ENCODE measurements at places on chromosomes 12 and 14. TPM values are rescaled to one million over a fixed set of nuclear protein-coding genes. Genes with fewer than 3 reads are reported as not detected.
A peak's percentile ranks its signal among the peaks of the same experiment; 100 is the strongest.

Gene FAM90A1
- total RNA-seq: not detected

DNA sequence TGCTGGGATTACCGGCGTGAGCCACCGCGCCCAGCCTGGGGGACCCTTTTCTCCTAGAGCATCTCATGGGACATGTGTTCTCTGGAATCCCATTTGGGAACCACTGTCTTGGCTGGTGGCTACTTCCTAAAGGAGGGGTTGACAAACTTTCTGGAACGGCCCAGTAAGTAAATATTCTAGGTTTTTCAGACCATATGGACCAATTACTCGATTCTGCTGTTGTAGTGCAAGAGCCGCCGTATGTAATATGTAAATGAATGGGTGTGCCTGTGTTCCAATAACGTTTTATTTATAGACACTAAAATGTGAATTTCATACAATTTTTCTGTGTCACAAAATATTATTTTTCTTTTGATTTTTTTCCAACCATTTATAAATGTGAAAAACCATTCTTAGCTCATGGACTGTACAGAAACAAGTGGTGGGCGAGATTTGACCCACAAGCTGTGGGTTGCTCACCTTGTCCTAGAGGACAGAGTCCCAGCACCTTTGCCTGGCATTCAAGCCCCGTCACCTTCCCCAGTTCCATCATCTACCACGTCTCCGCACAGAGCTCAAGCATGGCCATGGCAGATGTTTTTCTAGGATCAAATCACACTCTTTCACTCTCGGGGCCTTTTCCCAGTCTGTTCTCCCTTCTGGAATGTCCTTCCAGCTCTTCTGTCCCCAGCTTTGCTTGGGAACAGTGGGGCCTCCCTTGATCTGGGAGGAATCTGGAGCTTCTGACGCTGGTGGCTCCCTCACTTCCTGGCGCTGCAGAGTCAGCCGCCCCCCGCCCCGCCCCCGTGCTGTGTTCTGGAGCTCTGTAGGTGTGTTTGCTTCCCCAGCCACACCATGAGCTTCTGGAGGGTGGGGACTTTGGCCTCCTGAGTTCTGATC, 17.9 kb upstream of the RCOR1 start:
- H3K4me3 ChIP-seq: no peak overlapping the region
- no peak for DNase-seq
- H3K27ac ChIP-seq: no peak overlapping the region
- H3K36me3 ChIP-seq: no peaks in the 10 kb centered on the region
- H3K27me3 ChIP-seq: no peaks in the 10 kb centered on the region

Gene LARP4
- total RNA-seq: 46.0 TPM

GRCh38 chr14:105305791-105306190, 5.0 kb upstream of the BRF1 start:
- H3K27me3 ChIP-seq: no peaks in the 10 kb centered on the region
- peak overlapping the region; percentile 89 for H3K27ac ChIP-seq
- peaks cover 38% of the 10 kb centered on the region for H3K4me1 ChIP-seq
- no peak overlapping the region for H3K4me3 ChIP-seq
- no peak for DNase-seq

DNA sequence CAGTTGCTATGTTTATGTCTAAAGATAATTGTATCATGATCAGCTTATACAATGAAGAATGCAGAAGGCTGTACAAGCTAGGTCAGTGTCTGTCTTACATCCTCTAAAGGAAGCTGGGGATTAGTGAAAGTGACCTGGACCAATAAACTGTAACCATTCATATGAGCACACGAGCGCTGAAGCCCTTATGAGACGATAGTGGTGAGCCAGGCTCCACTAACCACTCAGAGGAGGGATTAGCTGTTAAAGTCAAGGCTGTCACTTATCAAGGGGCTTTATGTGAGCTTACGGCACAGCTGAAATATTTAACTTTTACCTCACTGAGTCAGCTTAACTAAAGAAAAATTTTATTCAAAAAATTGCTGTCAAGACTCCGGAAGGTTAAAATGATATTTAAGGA, 30.3 kb downstream of the NDUFA12 start:
- H3K4me1 ChIP-seq: peaks cover 2% of the 10 kb centered on the region
- H3K4me3 ChIP-seq: no peak overlapping the region
- no peak for DNase-seq

DNA sequence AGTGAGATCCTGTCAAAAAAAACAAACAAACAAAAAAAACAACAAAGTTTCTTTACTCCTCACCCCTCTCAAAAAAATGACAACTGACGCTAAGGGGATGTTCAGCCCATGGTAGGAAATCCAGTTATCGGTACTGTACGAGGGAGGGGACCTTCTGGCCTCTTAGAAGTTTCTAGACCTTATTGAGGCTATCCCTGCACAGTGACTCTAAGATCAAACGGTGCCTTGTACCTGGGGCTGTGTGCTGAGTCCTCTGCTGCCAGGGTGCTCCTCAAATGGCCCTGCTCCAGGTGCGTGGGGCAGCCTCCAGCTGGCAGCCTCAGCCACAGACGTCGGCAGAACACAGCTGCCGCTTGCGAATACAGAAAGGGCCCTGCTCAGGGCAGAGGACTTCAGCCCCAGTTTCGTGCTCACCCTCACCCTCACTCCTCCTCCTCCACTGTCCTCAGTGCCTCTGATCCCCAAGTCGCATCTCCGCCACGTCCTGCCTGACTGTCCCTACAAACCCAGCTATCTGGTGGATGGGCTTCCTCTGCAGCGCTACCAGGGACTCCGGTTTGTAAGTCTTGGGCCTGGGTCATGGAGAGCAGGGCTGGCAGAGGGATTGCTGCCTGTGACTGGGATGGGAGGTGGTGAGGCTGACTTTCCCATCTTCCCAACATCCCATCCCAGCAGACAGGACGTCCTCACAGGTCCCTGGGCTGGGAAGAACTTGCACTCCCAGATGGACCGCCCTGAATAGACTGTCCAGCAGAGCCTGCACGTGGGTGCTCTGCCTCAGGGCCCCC, 90.9 kb downstream of the B4GALNT3 start:
- no peak for DNase-seq
- peaks cover 59% of the 10 kb centered on the region for H3K4me1 ChIP-seq
- H3K27me3 ChIP-seq: peaks cover 8% of the 10 kb centered on the region
- no peak overlapping the region for H3K4me3 ChIP-seq
